ENCODE measurements at places on chromosomes 12 and 14. TPM values are rescaled to one million over a fixed set of nuclear protein-coding genes. Genes with fewer than 3 reads are reported as not detected.

ISM2 gene
- total RNA-seq = 0.21 TPM

MIA2 gene
- total RNA-seq = 20.2 TPM

OR9K2 gene
- not detected for total RNA-seq

KERA gene
- total RNA-seq = not detected

BBOF1 gene
- total RNA-seq = 2.3 TPM

PLD4 gene
- 0.13 TPM for total RNA-seq

NKX2-1 gene
- total RNA-seq = not detected

ADAMTS20 gene
- total RNA-seq = not detected

TEX52 gene
- not detected for total RNA-seq

CCDC85C gene
- 24.7 TPM for total RNA-seq

ZDHHC22 gene
- total RNA-seq = not detected

OTX2 gene
- not detected for total RNA-seq

PPP4R4 gene
- 0.29 TPM for total RNA-seq

- no peak for DNase-seq
These were observed 2.4 kb upstream of the ADCY4 start for GRCh38 chr14:24337144-24337823.

- peak; percentile 67 for DNase-seq
These were observed 3.0 kb downstream of the EVL start for GRCh38 chr14:100067971-100068959.

GRCh38 chr14:38752341-38752740 lies 350.7 kb downstream of the SEC23A start:
- DNase-seq = no peak

DNA sequence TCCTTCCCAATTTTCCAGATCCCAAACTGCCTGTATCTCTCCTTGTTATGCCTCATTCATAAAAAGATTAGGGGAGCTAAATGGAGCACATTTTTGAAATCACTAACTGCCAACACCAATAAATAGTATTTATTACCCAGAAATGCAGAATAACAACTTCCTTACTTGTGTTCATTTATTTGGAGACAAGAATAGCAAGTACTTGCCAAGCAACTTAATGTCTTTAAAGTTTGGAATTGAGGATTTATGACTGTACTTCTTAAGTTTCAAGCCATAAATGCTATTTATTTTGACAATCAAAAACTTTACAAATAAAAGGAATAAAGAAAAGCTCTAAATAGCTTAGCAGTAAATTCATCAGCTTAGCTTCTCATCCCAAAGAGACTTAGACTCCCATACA lies 626.1 kb upstream of the NOVA1 start:
- DNase-seq = no peak

GRCh38 chr12:66584673-66585072 lies 94.2 kb downstream of the GRIP1 start:
- no peak for DNase-seq

DNA sequence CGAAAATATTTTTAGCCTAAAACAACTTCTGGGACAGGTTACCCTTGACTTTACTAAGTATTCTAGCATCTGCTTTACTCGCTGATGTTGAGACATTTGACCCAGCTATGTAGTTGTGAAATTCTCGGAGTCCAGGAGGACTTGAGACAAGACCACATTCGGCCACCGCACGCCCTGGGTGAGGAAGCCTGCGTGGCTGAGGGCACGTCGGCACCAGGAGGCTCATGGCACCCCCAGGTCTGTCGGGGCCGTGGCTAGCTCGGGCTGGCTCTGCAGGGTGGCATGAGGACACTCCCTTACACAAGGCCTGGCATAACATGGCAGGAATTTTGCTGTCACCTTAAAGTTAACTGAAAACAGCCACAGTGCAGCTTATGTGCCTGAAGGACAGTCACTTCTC lies 58.1 kb upstream of the MMP17 start:
- no peak for DNase-seq

DNA sequence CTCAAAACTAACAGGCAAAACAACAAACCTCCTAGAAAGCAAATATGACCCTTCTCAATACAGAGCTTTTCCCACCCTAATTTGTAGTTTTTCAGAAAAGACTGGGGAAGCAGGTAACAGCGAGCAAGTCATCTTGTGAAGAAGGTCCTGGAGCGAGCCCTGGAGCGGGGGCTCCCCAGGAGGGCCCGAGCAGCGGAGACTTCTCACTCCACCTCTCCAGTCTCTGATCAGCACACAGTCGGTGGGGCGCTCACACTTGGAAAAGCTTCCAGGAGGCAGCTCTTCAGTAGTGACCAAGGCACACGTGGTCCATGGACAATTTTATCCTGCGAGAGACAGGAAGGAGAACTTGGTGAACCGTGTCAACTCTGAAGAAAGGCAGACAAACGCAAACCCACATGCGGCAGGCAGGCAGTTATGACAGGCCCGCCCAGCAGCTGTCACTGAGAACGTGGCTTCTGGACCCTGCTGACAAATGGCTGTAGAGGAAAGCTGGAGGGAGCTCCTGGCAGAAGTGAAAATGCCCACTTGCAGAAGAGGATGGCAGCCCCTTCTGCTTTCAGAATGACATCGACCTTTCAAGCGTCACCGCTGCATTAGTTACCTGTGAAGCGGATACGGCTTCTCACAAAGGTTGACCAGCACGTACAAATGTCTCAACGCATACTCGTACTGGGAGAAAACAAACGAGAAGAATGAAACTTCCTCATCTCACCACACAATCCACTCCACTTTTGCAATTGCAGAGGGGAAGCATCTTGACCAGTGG lies 44.2 kb downstream of the LGMN start:
- no peak for DNase-seq

- no peak for DNase-seq
These were observed 172.3 kb downstream of the ALG10B start for GRCh38 chr12:38488866-38489265.

- no peak for DNase-seq
These were observed 28.7 kb downstream of the COX8C start for GRCh38 chr14:93375673-93376156.

- DNase-seq = no peak
These were observed 84.6 kb upstream of the ATF7IP start for GRCh38 chr12:14280921-14281320.

- peak; percentile 92 for DNase-seq
These were observed at the start of the genes DHRS1 and NOP9 for GRCh38 chr14:24299255-24300191. TSS of gene DHRS1 (minus strand) at chr14:24299780. CDS start at chr14:24299106, 674 bp downstream. TSS of gene NOP9 (plus strand) at chr14:24299850. CDS start at chr14:24299955, 105 bp downstream.

GRCh38 chr12:86015026-86015425 lies 140.9 kb downstream of the NTS start:
- no peak for DNase-seq

GRCh38 chr14:90551070-90551704 lies 154.4 kb downstream of the CALM1 start:
- DNase-seq = no peak

DNA sequence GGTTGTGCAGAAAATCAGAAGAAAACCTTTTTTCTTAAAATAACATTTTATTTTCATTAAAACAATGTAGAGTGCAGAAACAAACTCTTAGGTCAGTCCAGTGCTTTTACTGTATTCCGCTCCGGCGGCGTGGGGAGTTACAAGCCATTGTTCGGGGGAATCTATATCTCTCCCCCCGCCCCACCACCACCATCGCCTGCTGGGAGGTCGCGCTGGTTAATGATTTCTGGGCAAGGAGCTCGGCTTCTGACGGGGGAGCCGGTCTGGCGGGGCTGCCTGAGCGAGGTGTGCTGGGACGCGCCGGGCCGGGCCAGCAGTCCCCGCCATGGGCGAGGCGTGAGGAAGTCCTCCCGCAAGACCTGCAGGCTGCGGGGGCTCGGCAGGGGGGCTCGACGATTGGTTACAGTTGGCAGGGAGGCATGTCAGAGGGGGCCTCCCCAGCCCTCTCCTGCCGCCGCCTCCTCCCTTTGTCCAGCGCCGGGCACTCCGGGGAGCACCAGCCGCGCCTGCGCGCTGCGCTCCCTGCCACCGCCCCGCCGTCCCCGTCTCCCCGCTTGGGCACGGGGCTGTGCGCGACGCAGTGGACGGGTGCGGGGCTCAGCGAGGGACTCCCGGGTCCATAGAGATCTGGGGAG lies 1.0 kb upstream of the DUSP6 start:
- peak; percentile 78 for DNase-seq

DNA sequence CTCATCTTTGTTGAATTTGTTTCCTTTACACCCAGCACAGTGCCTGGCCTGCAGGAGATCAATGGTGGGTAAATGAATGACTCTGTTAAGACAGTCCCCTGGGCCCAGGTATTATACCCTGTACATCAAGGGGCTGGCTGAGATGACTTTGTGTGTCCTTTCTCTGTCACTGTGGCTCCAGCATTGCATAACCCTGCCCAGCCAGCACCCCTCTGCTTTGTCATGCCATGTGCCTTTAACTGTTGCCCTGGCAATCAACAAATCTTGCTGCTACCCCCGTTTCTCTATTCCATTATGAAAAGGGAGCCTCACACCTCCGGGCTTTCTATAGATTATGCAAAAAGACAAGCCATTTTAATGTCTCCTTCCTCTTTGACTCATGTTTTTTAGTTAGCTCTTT lies 7.6 kb upstream of the FLVCR2 start:
- no peak for DNase-seq

DNA sequence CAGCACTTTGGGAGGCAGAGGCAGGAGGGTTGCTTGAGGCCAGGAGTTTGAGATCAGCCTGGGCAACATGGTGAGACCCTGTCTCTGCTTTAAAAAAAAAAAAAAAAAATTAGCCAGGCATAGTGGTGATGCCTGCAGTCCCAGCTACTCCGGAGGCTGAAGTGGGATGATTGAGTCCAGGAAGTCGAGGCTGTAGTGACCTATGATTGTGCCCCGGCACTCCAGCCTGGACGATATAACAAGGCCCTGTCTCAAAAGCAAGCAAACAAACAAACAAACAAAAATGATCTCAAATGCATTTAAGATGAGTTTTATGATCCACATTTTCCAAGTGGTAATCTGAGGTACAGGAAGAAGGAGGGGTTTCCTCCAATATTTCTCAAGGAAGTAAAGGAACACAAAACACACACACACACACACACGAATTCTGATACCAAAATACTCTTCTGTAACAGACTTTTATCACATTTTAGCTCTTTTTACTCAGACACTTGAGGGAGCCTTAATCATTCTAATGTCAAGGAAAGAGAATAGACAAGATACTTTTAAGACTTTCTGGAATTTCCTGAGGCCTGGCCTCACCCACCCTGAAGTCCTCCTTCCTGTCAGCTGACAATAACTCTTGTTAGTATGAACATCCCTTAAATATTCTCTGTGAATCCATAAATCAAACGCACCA lies 44.4 kb upstream of the CERS5 start:
- DNase-seq = no peak

DNA sequence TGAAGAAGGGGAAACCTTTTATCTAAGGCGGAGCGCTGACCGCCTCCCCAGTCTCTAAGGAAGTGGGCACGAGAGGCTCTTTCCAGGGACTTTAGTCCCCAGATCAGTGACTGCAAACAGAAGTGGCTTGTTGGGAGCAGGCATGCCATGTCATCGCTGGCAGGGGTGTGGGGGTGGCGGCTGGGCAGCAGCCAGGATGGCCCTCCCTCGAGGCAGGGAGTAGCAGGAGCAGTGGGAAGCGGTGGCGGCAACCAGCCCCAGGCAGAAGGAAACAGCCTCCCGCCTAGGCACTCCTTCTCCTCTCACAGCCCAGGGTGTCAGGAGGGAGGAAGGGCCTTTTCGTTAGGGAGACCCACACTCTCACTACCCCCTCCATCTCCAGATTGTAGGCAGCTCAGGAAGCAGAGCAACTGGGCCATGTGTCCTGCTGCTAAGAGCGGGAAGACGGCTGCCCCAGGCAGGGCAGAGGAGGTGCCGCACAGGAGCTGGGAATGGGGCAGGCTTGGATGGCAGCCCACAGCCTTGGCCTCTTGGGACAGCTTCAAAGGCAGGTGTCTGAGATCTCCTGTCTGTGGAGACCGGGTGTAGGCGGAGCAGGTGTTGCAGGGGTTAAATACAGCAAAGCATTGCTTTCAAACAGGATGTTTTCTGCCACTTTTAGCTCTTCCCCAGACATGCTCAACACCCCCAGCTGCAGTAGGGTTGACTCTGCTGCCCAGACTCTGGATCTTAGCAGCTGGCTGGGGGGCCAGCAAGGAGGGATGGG lies 21.8 kb downstream of the VDR start:
- no peak for DNase-seq

DNA sequence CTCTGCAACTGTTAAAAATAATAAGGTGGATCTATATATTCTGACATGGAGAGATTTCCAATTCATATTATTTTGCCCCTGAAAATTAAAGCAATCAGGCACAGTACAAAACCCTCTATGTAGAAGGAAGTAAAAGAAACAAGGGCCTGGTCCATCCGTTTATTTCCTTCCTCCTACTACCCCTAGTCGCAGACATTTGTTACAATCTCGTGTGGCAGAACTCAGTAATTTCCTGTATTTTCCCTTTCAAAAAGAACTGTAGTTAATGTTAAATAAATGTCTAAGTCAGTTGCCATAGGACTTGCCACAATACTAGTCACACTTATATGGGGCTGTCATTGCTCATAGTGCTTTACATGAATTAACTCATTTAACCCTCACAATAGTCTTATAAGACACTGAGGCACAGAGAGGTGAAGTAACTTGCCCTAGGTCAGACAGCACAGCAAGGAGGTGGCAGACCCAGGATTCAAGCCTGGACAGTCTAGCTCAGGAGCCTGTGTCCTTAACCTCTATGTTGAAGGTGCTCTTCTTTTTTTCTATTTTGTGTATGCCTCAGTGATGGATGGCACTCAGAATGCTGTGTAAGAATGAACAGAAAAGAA lies 24.2 kb downstream of the NINJ2 start:
- no peak for DNase-seq

GRCh38 chr14:66772146-66772545 lies 264.2 kb downstream of the GPHN start:
- DNase-seq = no peak

- no peak for DNase-seq
These were observed 7.8 kb downstream of the PPP2R3C start for GRCh38 chr14:35114036-35114435.

GRCh38 chr12:52878507-52879393 lies 26.1 kb downstream of the KRT8 start:
- DNase-seq = no peak

- no peak for DNase-seq
These were observed 8.5 kb downstream of the SLC17A8 start for GRCh38 chr12:100365411-100365810.

DNA sequence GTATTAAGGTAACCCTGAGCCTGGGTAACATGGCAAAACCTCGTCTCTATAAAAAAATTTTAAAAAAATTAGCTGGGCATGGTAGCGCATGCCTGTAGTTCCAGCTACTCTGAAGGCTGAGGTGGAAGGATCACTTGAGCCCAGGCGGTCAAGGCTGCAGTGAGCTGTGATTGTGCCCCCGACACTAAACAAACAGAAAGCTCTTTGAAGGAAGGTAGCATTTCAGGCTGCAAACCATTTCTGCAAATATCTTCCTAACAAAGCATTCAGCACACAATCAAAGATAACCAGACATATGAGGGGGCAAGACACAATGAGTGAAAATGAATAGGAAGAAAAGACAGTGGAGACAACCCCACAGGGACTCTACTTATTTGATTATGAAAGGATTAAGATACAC lies 118.7 kb downstream of the PRIMA1 start:
- no peak for DNase-seq

GRCh38 chr12:115932066-115932465 lies 345.4 kb downstream of the MED13L start:
- DNase-seq = no peak

Data from left cardiac atrium (tissue), 4 donors.